Fibroblast of gingiva (primary cell): ENCODE measurements at places on chromosomes 1 and 21.

- no peak for DNase-seq
These were observed 30.6 kb upstream of the MARK1 start for GRCh38 chr1:220497220-220497947.

GRCh38 chr1:45677751-45678245 is 8.5 kb downstream of the GPBP1L1 start:
- DNase-seq, result no peak

DNA sequence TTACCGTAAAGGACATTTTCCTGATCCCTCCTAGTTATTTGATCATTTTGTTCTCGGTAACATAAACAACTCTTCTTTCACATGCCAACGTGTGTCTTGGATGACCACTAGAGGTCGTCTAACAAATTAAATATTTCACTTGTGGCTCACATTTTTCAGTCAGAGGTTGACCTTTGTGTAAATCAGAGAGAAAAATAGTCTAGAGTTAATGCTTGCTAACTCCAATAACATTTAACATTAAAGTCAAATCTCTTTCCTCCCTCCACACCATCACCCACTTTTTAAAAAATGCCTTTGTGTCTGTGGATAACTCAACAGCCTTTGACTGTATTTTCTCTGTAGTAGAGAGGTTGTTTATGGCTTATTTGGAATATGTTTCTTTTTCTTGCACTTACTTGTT is 220.5 kb upstream of the B3GALT2 start:
- DNase-seq, result peak; percentile 60

DNA sequence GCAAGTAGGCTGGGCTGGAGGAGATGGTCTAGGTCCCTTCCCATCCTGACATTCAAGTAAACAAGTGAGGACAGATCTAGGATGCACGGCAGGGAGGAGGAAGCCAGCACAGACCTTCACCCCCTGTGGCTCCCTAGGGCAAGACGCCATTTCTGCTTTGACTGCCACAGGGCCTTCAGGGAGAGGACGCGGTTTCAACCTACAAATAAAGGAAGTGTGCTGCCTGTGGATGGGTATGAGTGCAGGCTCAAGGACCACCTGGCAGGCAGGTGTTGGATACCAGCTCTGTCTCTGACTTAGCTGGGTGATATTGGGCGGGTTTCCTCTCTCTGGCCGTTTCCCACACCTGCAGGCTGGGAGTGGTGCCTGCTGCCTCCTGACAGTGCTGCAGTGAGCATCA is 16.2 kb downstream of the SLC2A1 start:
- no peak for DNase-seq

- DNase-seq, result no peak
These were observed 2.8 kb downstream of the MAP3K7CL start for GRCh38 chr21:29133241-29133640.
